ENCODE measurements at places on chromosomes 13 and 19.

DNA sequence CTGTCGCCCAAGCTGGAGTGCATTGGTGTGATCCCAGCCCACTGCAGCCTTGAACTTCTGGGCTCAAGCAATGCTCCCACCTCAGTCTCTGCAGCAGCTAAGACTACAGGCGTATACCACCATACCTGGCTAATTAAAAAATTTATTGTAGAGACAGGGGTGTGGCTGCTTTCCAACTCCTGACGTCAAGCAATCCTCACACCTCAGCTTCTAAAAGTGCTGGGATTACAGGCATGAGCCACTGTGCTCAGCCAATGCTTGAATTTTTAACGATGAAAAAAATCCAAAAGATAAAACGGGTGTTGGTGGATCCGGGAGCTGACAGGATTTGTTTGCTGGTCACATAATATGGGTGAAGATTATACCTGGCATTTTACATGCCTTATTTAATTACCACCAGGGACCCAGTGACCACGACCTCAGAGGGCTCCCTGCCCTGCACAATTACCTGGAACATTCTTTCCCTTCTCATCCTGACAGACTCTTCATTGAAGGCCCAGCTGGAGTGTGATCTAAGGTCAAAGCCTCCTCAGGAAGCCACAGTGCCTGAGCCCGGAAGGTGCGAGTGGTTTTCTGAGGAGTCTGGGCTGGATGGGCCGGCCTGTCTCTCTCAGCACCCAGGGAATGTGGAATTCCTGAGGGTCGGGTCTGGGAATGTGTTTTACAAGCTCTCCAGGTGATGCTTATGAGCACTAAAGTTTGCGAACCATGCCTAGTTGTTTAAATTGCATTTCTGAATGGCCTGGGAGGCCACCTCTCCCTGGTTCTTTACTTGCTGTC is 193.3 kb downstream of the USP12 start:
- no peak for DNase-seq

GRCh38 chr19:46179076-46179759 is 31.2 kb downstream of the IGFL2 start:
- no peak for DNase-seq

DNA sequence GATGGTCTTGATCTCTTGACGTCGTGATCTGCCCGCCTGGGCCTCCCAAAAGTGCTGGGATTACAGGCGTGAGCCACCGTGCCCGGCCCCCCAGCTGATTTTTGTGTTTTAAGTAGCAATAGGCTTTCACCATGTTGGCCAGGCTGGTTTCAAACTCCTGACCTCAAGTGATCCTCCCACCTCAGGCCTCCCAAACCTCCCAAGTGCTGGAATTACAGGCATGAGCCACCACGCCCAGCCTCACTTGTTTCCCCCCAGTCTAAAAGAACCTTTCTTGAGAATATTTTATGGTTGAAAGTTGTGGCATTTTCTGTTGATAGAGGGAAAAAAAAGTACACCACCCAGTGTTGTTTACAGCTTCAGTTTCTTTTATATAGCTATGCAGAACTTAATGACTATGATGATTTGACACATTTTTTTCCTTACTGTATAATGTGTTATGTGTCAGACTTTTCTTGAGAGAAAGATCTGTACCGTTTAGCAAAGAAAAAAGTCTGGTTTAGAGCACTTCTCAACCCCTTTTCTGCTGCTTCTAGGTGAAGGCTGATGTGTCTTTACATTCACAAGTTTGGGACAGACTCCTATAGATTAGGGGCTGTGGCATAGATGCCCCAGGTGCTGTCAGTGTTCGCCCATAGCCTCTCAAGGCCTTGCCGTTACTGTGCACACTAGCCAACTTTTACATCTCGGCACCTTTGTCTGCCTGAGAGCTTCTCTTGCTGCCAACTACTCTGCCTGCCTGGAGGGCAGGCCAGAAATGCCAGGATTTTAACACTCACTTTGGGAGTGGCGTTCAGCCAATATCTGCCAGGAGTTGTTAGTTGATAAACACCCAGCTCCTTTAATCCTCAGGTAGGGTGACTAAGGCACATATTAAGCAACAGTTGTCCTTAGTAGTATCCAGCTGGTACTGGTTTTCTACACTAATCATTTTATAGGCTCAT is 33.0 kb downstream of the KCTD4 start:
- DNase-seq: peak; percentile 88

- DNase-seq: no peak
Measured at GRCh38 chr13:83709426-83710132, 172.7 kb downstream of the SLITRK1 start.

DNA sequence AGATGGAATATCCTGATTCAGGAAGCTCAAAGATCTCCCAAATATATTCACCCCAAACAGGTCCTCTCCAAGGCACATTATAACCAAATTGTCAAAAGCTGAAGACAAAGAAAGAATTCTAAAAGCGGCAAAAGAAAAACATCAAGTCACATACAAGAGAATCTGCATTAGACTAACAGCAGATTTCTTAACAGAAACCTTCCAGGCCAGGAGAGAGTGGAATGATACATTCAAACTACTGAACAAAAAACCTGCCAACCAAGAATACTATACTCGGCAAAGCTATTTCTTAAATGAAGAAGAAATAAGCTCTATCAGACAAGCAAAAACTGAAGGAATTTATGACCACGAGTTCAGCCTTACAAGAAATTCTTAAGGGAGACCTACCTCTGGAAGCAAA is 120.6 kb upstream of the WASF3 start:
- no peak for DNase-seq

DNA sequence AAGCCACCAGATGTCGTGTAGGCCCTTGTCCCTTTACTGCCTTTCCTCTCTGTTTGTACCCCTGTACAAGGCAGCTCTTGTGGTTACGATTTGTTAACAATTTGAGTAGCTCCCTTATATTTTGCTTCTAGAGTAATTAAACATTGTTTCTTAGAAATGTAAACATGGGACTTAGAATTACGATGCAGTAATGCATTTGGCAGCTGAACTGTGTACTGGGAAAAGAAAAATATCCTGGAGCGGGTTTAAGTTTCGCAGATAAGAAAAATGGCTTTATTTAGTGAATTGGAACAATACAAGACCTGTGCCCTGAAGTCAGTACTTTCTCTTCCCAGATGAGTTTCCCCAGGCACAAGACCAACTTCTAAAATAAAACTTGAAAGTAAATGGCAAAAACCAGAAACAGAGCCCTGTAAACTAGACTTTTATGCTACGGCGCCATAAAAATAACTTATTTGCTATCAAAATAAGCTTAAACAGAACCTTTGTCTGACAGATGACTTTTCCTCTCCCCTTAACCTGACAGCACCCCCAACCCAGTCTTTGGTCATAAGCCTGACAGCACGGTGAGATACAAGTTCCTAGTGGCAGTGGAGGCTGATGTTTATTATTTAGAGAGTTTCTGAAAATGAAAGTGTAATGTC is 63.0 kb downstream of the LRCH1 start:
- DNase-seq: no peak

GRCh38 chr13:97810152-97810551 is 143.3 kb upstream of the IPO5 start:
- DNase-seq: no peak

DNA sequence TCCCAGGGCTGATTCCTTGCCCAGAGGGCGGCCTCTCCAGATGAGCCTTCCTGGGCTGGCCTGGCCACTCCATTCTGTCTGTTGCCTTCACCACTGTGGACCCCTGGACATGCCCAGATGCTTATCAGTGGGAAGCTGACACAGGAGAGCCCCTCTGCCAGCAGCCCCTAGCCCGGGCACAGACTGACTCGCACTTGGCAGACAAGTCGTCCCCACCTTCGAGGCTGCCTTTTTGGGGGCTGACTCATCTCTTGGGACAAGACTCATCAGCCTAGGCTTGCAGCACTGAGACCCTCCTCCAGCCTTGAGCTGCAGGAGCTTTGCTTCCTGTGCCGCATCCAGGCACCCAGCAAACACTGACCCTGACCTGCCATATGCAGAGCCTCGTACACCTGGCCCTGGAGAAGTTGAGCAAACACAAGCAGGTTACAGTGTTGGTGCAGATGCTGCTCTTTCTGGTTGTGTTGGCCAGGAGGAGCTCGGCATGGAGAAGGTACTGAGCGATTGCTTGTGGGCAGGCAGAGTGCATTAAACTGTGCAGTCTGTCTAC is 8.1 kb downstream of the CHST8 start:
- no peak for DNase-seq

DNA sequence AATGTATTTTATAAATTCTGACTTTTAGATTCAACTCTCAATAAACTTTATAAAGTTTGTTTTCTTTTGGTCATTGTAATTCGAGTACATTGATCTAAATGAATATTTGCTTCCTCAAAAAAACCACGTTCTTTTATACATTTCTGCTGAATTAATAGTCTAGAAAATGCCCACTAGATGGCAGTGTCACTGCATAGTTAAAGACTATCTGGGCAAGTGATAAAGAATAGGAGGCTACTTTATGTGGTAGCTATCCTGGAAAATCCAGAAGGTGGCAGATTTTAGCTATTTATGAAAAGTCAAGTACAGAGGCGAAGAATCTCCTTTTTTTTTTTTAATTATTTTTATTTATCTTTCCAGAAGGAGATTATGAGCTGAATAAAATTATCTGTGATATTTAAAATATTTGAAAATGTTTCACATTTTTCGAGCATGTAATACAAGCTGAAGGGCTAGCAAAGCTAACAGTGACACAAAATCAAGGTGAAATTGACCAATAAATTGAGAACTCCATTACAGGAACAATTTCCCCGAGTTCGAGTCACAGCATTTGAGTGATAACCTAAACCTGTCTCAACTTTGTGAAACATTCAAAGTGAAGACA is 221.8 kb downstream of the OLFM4 start:
- no peak for DNase-seq

DNA sequence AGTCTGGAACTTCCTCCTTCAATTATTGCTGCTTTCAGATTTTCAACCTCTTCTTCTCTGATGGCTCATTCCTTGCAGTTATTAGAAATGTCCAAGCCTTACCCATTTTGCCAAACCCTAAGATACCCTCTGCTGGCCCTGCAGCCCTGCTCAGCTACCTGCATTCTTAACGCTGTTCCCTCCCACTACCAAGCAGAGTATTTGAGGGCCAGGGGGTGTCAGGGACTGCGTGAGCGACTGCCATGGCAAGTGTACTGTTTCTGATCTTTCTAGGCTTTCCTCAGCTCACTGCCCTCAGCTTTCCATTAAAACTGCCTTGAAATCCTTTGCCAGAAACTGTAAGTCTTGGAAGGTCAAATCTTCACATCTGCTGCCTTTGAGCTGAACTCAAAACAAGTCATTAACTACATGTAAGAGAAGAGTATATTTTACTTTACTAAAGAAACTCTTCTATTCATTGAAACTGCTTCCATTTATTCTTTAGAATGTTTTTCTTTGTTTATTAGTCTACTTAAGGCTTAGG is 41.0 kb downstream of the HS6ST3 start:
- no peak for DNase-seq

DNA sequence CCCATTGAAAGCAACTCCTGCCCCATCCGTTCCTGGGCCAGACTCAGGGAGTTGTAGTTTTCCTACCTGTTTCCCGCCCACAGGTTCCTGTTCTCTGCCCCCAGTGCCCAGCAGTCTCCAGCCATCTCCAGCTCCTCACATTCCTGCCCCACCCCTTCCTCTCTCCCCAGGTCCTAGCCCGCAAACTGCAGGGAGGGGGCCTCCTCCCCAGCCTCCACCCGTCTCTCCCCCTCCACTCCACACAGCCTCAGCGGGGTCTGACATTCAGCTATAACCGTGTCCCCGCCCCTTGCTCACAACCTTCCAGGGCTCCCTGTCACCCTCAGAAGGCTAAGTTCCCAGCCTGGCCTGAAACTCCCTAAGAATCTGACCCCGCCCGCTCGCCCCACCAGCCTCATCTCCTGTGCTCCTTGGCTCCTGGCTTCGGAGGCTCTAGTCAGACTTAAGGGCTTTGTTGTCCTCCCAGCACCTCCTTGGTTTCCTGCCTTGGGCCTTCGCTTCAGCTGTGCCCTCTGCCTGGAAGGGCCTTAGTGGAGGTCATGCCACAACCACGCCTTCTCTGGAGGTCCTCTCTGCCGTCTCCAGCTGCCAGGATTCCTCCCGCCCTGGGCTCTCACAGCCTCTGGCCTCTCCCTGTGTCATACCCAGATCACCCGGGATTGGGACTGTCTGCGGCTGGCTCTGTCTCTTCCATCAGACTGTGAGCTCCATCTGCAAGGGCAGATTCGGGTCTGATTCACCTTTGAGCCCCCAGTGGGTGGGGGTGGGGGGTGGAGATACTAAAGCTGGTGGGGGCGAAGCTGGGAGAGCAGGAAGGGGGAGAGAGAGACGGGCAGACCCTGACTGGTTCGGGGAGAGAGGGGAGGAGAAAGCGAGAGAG is 5.1 kb upstream of the SPACA6 start:
- no peak for DNase-seq

DNA sequence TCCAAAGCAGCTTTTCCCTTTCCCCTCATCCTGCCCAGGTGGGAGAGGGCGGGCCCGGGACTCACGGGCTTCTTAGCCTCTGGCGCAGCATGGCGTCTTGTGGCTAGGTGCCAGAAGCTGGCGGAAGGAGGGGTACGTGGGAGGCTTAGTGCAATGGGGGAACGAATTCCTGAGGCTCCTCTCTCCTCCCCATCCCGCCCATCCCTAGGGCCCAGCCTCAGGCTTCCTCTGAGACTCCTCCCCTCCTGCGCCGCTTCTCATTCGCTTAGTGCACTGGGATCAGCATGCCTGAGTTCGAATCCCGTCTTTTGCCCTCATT is 297.8 kb downstream of the ZNF536 start:
- DNase-seq: no peak

- DNase-seq: no peak
Measured at GRCh38 chr19:15570420-15570819, 44.6 kb upstream of the CYP4F8 start.

GRCh38 chr13:111422348-111422747 is 101.9 kb downstream of the TEX29 start:
- no peak for DNase-seq

DNA sequence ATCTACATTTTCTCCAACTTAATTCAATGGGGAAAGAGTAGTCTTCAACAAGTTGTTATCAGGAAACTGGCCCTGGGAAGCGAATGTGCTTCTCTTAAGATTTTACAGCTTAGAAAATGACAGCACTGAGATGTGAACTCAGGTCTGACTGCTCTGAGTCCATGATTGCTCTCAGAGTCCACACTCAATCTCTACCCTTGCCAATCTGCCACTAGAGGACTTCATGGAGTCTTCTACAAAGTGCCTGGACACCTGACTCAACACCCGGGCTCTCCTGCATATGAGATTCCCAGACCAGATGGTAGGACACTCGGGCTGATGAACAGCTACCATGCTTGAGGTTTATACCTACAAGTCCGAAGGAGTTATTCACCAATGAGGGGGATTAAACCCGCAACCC is 74.8 kb downstream of the ABCC4 start:
- DNase-seq: no peak
